Progenitor cell of endocrine pancreas (in vitro differentiated cells): ENCODE measurements at places on chromosomes 5 and 9.

DNA sequence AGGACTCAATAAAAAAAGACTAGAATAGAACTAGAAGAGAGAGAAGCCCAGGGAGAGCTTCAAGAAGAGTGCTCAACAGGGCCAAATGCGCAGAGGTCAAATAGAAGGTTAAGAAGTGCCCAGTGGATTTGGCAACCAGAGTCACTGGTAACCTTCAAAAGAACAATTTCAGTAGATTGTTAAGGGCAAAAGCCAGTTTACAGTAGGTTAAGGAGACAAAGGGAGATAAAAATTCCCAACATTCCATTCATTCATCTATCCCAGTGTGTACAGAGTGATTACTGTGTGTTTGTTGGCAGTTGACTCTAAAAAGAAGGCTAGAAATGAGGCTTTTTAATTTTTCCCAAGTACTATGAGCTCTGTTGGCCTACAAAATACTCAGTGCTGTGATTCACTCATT lies 69.4 kb downstream of the RIGI start:
- DNase-seq, result no peak

DNA sequence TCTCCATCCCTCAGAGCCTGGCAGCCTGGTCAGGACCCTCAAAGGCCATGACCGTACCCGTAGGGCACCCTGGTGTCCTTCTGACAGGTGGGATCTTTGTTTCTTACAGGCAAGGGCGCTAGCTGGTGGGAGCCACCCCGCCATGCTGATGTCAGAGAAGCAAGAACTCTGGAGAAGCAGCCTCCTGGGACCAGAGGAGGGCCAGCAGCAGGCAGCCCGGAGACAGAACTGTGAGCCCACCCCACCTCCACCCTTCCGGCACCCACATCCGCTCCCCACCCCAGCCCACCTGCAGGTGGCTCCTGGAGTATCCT lies 42.2 kb upstream of the IL17B start:
- no peak for DNase-seq

GRCh38 chr5:178496214-178496613 lies 94.0 kb downstream of the COL23A1 start:
- no peak for DNase-seq

- no peak for DNase-seq
Observed at GRCh38 chr5:58999804-59000203, 416.9 kb downstream of the RAB3C start.

DNA sequence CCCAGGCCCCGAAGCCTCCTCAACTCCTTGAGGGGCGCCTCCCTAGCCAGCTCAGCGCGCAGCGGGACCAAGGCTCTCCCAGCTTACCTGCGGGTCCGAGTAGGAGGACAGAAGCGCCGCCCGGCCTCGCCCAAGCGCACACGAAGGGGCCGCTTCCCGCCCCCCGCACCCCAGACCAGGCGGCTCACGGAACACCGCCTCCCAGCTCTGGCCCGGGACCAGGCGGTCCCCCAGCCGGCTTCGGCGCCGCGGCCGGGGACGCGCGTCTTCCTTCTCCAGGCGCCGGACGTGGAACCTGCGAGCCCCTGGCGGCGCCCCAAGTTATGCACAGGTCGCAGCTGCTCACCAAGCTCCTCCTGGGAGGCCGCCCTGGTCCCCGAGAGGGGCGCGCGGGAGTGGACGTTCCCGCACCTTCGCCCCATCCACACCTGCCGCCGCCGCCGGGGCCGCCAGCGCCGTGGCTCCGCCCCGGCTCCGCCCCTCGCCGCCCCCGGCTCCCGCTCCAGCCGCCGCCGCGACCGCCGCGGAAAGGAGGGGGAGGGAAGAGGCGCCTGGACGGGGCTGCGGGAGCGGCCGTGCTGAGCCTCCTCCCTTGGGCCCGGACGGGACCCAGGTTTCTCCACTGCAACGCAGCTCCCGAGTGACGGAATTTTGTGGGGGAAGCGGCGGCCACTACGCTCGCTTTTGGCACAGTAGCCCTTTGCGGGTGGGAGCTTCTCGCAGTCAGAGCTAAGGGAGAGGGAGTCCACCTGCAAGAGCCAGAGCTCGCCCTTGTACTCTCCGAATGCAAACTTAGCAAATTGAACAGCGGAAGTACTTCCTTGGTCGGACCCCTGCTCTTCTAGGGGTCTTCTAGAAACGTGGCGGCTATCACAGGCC lies 77.5 kb upstream of the IFNE start:
- DNase-seq, result peak; percentile 86

GRCh38 chr9:549455-549997 lies 292.0 kb upstream of the DMRT1 start:
- DNase-seq, result no peak

DNA sequence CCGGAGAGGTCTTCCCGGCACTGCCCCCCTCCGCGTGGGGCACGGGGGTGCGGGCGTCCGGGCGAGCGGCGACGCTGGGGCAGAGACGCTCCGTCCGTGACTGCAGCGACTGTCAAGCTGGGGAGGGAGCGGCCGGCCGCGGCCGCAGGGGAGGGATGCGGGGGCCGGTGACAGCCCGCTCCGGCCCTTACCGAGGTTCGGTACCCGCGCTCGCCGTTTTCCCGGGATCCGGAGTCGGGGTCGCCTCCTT lies 400 bp downstream of the KDM4C start:
- DNase-seq, result no peak

DNA sequence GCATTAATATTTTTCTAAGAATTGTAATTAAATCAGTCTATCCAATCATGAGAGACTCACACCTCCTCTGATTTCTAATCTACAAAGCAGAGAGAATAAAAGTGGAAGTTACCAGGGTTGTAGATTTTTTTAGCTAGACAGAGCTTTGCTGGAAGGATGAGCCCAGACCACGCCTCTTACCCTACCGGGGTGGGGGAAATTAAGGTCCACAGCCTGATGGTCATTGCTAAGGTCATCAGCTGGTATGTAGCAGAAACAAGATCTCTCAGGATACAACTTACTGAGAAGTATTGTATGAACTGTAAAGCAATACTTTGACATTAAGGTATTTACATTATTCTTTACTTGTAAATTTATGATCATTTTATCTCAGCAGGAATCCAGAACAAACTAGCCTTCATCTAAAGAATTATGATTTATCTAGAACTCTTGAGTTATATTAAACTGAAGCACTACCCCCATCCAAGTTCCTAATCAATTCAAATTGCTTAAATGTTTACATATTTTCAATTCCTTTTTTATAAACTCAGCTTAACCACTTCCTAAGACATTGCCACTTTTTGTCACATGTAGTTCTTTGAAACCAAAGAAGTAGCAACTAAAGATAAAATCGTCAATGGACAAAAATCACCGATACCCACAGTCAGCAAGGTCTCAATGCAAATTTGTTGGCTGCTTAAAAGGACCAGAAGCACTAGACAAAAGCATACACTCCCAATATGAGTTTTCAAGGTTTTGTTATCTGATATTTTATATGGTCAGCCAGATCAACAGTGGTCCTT lies 225.8 kb upstream of the DAPK1 start:
- DNase-seq, result no peak

GRCh38 chr9:130078547-130078946 lies 24.8 kb downstream of the GPR107 start:
- no peak for DNase-seq

GRCh38 chr5:53361708-53362107 lies 118.7 kb upstream of the FST start:
- no peak for DNase-seq

DNA sequence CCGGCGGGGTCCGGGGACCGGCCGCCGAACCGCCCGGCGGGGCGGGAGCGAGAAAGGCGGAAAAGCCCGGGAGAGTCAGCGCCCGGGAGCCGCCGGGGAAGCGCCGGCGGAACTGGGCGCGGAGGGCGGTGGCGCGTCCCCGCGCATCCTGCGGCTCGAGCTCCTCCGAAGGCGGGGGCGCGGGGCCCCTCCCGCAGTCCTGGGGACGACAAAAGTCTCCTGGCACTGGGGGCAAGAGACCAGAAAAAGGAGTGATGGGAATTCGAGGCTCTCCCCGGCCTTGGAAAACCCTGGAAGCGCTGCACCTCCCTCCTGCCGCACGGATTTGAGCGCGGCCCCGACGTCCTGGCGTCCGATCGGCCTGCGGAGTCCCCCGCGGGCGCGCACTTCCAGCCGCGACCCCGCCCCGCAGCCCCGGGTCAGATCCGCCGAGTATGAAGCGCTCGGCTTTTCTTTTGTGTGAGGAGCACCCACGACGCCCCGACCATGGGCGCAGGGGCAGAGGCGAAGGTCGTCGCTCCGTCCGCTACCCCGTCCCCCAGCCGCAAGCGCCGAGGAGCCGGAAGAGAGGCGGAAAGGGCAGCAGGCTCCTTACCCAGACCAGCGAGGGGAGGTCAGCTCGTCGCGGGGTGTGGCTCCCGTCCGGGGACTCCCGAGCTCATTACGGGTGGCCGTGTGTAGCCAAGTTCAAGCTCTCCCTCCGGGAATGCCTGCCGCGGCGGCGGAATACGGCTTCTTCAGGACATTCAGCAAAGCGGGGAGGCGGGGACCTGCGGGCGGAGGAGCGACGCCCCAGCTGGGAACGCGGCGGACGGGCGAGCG lies at the start of gene EPB41L4A:
EPB41L4A (minus strand) TSS at position 114 of the 822 bp plus-strand sequence. CDS start 238 bp downstream, outside the sequence.
- DNase-seq, result peak; percentile 51

GRCh38 chr5:110909950-110910349 lies 161.6 kb upstream of the TSLP start:
- no peak for DNase-seq

GRCh38 chr5:23012842-23013241 lies 159.7 kb upstream of the CDH12 start:
- no peak for DNase-seq

GRCh38 chr9:19127871-19128500 lies 694 bp upstream of the PLIN2 start:
- peak; percentile 11 for DNase-seq

GRCh38 chr5:173963182-173963838 lies 25.7 kb upstream of the C5orf47 start:
- DNase-seq, result no peak

- DNase-seq, result no peak
Observed at GRCh38 chr5:3222924-3223323, 372.7 kb upstream of the IRX1 start.

GRCh38 chr5:82246960-82247574 lies 31.1 kb downstream of the RPS23 start:
- DNase-seq, result no peak

DNA sequence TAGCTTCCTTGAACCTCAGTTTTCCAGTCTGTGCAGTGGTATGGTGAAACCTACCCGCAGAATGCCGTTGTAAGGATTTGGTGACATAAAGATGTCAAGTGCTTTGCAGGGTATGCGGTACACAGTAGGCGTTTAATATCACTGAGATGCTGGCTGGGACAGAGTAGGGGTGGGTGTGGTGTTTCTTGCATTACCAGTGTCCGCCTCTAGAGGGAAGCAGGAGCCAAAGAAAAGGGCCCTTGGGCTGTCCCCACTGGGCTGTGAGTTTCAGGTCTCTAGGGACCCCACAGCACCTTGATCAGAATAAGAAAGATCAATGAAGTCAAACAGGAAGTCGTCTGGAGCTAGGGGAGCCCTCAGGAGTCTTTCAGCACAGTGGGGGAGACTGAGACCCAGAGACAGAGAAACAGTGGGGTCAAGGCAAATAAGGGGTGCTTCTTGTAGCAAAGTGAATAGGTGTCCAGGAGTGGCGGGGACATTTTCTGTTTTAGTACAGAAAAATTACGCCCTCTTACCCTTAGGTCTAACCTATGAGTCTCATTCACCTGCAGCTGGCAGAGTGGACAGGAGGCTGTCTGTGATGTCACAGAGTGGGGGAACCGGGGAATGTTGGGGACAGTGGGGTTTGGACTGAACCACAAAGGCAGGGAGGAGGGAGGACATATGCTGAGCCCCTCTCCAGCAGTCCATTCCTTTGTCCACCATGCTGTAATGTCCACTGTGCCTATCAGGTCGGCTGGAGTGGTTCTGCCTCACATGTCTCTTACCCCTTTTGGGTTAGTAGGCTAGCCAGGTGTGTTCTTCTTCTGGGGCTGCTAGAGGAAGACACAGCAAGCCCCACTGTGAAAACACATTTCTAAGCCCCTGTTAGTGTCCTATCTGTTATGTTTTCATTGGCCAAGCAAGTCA lies 4.7 kb upstream of the TEX53 start:
- peak; percentile 64 for DNase-seq

DNA sequence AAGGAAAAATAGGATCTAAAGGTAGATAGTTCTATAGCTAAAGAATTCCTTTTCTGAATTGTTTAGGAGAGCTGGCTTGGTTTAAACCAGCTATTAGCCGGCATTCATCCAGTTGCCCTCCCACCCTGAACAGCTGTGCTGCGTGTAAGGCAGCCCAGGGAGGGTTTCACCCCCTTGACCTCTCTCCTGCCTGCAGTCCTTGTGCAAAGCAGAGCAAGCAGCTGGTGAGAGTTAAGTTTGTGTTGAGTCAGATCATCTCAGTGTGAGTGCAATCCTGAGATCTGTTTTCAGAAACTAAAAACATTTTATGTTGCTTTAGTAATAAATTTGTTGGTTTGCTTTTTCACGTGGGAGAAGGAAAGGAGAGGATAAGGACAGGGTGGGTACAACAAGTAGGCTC lies 13.0 kb downstream of the SLC25A25 start:
- no peak for DNase-seq

DNA sequence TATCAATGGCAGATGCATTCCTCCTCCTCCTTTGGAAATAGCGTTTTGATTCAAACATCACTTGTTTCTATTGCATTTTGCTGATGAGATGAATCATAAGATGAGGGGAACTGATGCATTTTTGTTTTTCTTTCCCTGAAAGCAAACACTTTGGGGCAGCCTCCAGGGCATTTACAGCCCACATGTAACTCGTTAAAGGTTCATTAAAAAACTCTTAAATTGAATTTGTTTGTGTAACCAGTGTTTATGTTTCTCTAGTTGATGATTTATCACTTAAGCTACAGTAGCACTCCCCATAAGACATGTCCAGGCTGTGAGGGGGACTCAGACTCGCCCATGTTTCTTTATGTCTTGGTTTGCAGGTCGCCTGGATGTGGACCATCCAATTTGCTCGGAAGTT lies 246.1 kb upstream of the ANKH start:
- no peak for DNase-seq

GRCh38 chr5:6220346-6221088 lies 157.8 kb downstream of the MED10 start:
- no peak for DNase-seq

GRCh38 chr5:36602704-36603321 lies 3.6 kb upstream of the SLC1A3 start:
- DNase-seq, result no peak

GRCh38 chr9:92493749-92494387 lies 11.6 kb upstream of the ASPN start:
- DNase-seq, result no peak

DNA sequence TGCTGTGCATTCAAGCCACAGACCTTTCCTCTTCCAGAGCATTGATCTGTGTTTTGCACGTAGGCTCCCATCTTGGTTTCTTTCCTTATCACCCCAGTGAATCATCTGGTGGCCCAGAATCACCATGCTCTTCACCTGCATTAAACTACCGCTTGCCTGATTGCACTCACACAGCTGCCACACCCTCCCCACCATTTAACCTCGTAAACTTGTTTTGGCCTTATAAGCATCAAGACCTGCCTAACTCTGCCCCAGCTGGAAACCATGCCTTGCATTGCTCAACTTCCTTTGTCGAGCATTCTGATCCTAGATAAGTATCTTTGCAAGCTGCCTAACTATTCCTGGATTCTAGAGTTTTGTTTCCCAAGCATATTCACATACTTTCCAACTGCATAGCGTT lies 369.6 kb upstream of the SEMA6A start:
- DNase-seq, result no peak

- DNase-seq, result no peak
Observed at GRCh38 chr5:112886975-112887374, 25.9 kb downstream of the SRP19 start.

- DNase-seq, result no peak
Observed at GRCh38 chr5:78912085-78912771, 72.9 kb downstream of the ARSB start.
